ENCODE measurements at places on chromosomes 13 and 19.
A peak's percentile ranks its signal among the peaks of the same experiment; 100 is the strongest.

DNA sequence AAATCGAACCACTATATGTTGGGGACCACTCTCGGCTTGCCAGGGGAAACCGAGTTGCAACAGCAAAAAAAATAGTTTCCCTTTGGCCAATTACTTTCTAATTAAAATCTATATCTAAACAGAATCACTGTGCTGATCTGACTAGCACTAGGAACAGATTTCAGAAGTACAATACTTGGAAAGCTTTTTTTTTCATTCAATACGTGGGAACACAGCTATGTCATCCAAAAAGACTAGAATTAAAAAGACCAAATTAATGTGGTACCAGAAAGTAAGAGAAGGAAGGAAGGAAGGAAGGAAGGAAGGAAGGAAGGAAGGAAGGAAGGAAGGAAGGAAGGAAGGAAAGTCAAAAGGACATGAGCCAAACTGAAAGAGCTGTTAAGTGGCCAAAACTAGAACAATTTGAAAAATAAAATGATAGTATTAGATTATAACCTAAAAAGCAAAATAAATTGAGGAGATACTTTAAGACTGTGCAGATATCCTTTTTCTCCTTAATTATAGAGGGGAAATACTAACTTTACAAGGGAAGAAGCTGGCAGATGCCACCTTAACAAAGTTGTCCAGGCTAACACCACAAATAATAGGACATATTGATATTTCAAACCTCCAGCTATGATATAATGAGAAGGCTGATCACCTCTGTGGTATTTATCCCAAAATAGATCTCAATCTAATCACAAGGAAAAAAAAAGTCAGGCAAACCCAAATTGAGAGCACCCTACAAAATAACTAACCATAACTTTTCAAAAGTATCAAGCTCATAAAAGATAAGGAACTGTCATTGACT is 63.9 kb downstream of the DIAPH3 start:
- no peak for DNase-seq

GRCh38 chr19:3387645-3388589 is 21.5 kb downstream of the NFIC start:
- DNase-seq, result peak; percentile 92

DNA sequence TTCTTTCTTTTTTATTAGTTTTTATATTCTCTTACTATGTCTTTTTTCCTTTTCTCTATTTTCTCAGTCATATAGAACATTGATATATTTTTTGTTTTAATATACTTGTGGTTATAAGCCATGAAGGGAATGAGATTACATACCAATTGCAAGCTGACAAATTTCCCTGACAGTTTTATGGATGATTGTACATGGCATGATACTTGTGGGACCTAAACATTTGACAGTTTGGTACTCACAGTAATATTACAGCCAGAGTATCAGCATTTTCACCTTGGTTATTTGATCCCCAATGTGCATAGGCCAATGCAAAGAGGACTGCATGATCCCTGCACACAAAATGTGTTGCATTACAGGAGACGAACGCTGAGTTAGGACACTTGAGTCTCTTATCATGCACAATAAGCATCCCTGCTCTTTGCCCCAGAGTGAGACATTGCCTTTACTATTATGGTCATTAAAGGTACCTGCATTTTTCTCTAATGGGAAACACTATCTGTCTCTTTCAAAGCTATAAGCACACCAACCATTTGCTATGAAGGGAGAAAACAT is 713.4 kb upstream of the PCDH20 start:
- no peak for DNase-seq

DNA sequence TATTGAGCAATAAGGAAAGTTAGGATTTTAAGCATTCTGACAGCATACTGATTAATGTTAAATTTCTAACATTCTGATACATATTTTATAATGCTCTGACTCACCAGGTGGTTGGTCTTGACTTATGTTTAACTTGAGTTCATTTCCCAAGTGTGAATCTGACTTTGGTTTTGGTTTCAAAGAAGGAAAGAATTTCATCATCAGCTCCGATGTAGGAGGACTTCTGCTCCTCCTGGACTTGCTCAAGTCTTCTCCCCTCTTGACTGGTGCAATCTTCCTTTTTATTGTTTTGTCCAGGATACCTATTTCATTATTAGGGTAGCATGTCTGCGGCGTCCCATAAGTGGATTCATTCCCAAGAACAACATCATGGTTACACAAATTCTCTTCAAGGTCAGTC is 141.3 kb downstream of the RNF17 start:
- DNase-seq, result no peak

- no peak for DNase-seq
Measured at GRCh38 chr13:64052521-64052920, 2636.9 kb upstream of the PCDH20 start.

DNA sequence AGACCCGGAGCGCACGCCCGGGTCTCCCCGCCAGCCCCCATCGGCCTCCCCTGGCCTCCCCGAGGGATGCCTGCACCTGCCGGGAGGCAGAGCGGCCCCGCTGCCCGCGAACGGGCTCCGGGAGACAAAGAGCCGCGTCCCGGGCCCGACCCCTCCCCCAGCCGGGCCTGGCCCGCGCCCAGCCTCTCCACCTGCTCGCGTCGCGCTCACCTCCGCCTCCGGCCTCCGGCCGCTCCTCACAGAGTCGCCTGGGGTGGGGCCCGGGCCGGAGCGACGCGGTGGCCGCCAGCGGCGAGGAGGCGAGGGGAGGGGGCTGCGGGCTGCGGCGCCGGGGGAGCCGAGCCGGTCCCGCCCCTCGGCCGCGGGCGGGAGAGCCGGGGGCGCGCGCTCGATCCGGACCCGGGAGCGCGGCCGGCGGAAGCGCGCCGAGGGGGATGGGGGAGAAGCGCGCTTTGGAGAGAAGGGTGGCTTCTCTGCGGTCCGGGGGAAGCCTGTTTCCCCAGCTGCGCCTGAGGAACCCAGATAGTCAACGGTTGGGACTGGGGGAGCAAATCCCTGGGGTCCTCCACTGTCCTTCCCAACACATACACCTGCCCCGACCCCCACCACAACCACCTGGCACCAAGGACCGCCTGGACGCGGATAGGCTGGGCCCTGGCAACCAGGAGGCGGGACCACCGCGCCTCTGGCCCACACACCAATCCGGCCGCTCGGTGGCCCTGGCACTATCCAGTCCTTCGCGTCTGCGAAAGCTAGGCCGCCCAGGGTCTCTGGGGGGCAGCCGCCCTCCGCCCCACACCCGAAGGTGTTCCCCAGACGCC is at the start of gene PRR36:
Gene PRR36 (minus strand): TSS at position 315 of the 821 bp plus-strand sequence. CDS start 701 bp downstream, outside the sequence.
- DNase-seq, result no peak

GRCh38 chr13:53601113-53601512 is 572.5 kb downstream of the OLFM4 start:
- no peak for DNase-seq

- no peak for DNase-seq
Measured at GRCh38 chr13:46149272-46150133, 32.5 kb downstream of the LCP1 start.

DNA sequence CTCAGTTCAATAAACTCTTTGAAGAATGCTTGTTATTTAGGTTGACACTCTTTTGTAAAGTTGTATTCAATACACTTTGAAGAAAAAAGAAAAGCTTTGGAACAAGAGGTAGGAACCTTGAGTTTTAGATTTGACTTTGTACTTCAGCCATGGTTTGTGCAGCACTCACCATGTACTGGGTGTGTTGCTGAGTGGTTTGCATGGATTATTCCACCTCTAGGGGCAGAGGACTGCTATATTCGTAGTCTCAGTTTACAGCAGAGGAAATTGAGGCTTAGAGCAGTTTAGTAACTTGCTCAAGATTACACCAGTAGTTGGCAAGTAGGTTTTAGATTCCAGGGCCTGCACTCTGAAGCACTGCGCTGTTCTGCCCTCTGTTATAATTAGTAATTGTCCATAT is 68.8 kb downstream of the DNAJC3 start:
- no peak for DNase-seq

DNA sequence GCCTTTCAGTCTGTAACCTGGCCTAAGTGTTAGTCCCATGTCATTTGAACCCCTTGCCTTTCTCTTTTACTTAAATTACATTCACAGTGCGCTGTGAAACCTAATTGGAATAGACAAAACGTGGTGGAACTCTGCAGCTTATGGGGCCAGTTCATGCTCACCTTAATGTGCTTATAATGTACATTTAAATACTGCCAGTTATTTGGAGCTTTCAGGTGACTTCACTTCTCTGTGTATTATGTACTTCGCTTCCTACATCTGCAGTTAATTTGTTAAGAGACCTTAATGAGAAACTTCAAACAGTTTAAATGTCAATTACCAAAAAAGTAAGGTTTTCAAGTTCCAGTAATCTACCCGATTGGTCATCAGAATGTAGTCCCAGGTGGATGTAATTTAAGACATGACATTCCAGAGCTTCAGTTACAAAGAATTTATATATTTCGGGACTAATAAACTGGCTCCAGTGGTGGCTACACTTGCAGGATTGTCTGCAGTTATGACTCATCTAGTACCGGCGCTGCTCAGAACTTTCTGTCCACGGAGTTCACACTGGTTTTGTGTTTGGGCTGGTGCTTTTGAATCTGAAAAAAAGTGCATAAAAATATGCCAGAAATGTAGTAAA is 125.3 kb downstream of the TM9SF2 start:
- no peak for DNase-seq

- DNase-seq, result no peak
Measured at GRCh38 chr19:1512671-1513498, at the start of gene ADAMTSL5. TSS of gene ADAMTSL5 (minus strand) at chr19:1513019. CDS start at chr19:1510943, 2,076 bp downstream.

DNA sequence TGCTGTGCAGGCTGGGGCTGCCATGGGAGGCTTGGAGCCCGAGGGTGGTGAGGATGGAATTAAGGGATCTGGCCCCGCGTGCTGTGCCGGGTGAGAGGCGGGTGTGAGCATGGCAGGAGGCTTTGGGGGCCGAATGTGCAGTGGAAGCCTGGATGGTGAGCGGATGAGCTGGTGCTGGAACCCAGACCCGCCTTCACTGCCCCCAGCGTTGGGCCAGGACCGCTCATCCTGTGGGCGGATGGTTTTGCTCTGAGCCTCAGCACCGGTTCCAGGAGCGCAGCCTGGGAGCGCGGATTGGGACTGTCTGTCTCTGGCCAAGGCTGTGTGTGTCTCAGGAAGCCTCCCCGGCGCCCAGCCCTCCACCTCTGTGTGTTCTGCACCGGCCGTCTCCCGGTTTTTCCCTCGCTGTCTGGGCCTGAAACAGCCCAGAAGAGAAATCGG is 16.7 kb downstream of the KDM4B start:
- DNase-seq, result no peak

GRCh38 chr13:36298535-36299068 is 988 bp upstream of the CCDC169 start:
- DNase-seq, result no peak

- DNase-seq, result no peak
Measured at GRCh38 chr13:73142071-73142470, 83.3 kb downstream of the KLF5 start.

- DNase-seq, result no peak
Measured at GRCh38 chr19:41711376-41712261, 3.2 kb downstream of the CEACAM5 start.

GRCh38 chr13:40026741-40027140 is 371.3 kb downstream of the COG6 start:
- DNase-seq, result no peak

- no peak for DNase-seq
Measured at GRCh38 chr19:11649941-11650340, 52.7 kb downstream of the ZNF627 start.

- no peak for DNase-seq
Measured at GRCh38 chr19:869245-870177, 10.0 kb downstream of the CFD start.

DNA sequence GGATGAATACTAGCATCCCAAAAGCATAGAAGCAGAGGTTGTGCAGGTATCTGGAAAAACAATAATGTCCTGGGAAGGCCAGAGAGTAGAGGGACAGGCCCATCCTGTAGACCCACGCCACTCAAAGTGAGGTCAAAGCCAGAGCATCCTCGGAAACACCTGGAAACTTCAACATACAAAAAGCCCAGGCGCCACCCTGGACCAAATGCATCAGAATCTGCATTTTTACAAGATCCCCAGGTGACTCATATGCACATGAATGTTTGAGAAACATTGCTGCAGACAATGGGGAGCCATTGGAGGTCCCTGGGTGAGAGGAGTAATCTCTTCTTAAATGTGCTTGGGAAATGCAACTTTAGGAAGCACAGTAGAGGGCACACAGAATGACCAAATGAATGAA is 684.1 kb downstream of the DIAPH3 start:
- DNase-seq, result no peak

DNA sequence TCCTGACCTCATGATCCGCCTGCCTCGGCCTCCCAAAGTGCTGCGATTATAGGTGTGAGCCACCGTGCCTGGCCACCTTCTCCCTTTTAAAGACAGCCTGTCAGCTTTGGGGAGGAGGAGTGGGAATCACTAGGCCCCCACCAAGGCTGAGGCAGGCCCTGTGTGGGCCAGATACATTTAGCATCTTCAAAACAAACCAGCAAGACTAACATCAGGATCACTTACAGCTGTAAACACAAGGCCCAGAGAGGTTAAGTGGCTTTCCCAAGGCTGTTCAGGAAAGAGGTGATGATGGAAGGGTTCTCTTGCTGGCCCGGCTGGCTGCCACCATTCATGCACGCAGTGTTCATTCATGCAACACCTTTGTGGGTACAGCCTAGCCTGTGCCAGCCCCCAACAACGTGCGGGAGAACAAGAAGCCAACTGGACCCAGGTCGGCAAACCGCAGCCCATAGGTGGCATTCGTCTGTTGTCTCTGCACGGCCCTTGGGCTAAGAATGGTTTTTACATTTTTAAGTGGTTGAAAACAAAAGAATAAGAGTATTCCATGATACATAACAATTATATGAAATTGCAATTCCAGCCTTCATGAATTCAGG is 23.0 kb downstream of the IER2 start:
- DNase-seq, result no peak

GRCh38 chr19:38485541-38486285 is 52.2 kb downstream of the RYR1 start:
- no peak for DNase-seq

GRCh38 chr13:30338331-30338851 is 31.0 kb upstream of the KATNAL1 start:
- no peak for DNase-seq

DNA sequence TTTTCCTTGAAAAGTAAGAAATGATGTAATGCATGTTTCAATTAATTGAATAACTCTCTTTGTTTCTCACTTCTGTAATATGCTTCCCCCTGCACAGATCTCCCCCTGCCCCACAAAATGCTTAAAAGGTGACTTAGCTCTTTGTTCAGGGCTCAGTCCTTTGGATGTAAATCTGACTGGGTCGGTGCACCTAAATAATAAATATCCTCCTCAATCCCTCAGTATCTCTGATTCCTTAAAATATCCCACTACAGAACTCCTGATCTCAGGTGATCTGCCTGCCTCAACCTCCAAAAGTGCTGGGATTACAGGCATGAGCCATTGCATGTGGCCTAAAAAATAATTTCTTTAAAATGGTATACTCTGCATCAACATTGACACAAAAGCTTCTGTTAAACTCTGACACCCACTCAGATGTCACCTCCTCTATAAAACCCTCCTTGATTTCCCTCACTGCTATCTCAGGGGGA is 107.0 kb downstream of the ZNF429 start:
- no peak for DNase-seq

Measured in substantia nigra (tissue), 51 donors.